ENCODE measurements at places on chromosomes 12 and 14.

GRCh38 chr12:95944108-95944704, 1.1 kb downstream of the AMDHD1 start:
- DNase-seq, result no peak

DNA sequence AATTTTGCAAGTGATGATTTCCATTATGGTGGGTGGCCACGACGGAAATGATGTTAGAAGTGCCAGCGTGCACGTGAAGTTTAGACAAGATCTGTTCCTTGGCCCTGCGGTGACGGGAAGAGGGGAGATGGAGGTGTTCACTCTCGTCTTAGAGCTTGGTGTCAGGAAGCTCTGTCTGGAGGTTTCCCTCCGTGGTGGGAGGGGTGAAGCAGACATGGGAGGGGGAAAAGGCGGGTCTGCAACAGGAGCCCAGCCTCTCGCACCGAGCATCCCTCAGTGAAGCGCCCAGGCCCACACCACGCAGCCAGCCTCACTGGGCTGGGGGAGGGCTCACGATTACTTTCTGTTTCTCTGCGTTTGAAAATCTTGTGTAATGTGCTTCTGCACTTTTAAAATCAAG, 26.3 kb downstream of the EML1 start:
- DNase-seq, result no peak

DNA sequence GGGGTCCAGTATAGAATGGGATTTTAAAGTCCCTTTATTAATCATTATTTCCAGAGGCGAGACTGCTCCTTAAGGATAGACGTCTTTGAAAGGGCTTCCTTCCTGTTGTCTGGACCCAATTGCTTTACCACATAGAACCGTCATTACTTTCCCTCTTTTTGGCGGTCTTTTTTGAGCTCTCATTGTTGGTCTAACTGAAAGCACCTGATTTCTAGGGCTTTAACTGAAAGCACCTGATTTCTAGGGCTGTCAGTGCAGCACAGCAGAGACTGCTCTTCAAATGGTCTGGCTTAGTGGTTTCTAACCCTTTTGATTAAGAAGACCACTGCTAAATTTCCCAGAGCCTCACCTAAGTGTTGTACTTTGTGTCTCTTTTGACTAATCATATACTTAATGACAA, 95.8 kb downstream of the PRKCH start:
- no peak for DNase-seq

DNA sequence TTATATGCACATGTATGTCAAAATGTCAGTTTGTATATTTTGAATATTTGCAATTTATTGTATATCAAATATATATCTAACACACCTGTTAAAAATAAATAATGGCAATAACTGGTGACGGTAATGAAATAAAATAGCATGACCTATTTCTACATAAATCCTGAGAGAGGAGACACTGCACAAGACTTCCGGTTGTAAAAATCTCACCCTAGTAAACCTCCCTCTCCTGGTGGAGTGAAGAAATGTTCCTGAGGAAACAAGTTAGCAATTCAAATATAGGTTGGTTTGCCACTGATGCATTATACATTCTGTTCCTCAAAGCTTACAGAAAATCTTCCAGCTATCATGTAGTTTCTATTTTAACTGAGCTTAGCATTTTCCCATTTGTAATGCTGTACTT, 166.1 kb upstream of the SYT10 start:
- DNase-seq, result no peak

GRCh38 chr12:40697566-40698259, 5.5 kb downstream of the CNTN1 start:
- no peak for DNase-seq

DNA sequence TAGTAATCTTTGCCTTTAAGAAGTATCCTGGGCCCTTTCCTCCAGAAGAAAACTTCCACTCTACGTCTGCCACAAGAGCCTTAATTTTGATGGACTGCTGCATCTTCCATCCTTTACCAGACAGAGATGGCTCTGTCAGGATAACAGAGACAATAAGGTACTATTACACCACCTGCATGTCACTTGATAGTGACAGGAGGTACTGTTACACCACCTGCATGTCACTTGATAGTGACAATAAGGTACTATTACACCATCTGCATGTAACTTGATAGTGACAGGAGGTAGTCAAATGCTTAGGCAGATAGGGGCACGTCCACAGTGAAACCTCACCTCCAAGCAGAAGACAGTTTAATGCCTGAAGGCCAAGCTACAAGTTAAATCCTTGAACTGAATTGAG, 13.9 kb downstream of the OR6C74 start:
- DNase-seq, result no peak

DNA sequence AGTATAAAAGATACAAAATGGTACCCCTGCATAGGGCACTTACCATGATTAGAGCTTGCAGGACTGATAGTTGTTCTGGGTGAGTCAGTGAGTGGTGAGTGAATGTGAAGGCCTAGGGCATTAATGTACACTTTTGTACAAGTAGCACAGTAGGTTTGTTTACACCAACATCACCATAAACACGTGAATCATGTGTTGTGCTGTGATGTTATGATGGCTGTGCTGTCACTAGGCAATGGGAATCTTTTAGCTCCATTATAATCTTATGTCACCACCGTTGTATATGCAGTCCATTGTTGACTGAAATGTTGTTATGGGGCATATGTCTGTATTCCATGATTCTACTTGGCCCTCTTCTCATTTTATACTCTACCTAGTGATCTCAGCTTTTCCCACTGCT, 11.8 kb downstream of the NUBPL start:
- DNase-seq, result no peak

DNA sequence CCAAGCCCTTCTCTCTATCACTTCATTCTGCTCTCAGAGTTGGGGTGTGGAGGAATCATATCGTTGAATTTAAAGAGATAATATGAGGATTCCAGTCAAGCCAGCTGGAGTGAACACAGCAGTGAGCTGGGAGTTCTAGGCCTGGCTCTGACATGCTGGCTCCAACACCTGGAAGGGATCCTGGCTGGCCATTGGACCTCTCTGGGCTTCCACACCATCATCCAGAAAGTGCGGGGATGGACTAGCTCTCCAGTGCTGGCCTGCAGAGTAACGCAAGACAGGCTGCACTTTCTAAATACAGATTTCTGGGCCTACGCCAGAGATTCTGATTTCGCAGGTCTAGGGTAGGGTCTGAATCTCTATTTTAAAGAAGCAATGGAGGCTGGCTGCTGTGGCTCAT, 34.8 kb upstream of the HDAC7 start:
- no peak for DNase-seq

DNA sequence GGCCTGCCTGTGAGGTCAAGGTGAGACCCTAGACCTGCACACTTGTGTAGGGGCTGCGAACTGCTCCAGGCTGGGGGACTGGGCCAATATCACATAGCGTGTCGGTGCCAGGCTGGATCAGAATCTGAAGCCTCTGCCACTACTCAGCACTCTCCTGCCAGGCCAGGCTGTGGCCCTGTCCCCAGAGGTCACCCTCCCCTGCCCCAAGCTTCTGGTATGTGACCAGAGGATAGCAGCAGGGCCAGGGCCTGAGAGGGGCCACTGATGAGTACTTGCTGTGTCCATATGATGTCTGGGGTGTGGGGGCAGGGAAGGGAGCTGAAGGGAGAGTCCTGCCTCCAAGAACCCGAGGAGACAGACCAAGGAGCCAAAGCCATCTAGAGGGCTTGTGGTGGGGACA, 17.8 kb downstream of the ARL6IP4 start:
- no peak for DNase-seq

- no peak for DNase-seq
Observed at GRCh38 chr12:13178568-13179210, 17.8 kb upstream of the EMP1 start.

GRCh38 chr12:94525951-94526350, 66.3 kb upstream of the CEP83 start:
- peak; percentile 25 for DNase-seq

DNA sequence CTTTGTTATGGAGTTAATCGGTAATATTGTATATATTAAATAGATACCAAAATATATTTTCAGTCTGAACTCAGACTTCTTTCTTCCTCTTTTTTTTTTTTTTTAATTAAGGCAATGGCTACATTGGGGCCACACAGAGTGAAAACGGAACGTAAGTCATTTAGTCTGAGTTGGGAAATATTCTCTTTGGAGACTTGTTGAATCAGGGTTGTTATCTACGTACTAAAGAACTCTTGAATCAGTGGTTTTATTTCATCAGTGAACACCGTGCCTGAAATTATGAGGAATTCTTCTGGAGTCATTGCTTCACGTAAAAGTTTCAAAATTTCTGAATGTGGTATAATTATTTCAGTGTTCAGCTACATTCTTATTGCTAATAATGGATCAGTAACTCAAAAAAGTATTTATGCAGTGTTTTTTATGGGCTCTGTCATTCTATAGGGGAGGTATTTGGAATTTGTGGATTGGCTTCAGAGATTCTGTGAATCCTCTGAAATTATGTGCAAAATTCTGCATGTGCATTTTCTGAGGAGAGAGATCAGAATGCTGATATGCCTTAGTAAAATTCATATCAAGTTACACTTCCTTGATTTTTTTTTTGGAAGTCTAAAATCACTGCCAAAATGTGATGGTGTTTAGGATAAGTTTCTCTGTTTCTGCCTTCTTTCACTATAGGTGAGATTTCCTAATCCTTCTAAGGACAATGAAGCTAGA, 39.6 kb downstream of the BRMS1L start:
- DNase-seq, result no peak

DNA sequence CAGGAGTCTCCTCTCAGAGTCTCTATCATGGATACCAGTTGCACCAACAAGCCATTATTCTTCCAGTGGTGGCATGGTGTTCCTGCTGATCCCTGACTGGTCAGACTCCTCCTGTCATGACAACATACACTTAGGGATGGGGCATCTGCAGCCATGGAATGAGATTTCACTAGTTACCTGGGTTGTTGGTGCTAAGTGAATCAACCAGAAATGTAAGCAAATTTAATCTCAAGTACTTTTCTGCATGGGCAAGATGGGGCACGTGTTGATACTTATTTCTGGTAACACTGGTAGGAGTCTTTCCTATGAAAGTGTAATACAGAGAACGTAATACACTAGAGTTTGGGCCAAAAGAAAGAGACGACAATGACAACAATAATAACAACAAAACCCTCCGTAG, 211.5 kb upstream of the FOXN3 start:
- no peak for DNase-seq
